ENCODE measurements at places on chromosomes 1 and 21. TPM values are rescaled to one million over a fixed set of nuclear protein-coding genes. Genes with fewer than 3 reads are reported as not detected.

DNA sequence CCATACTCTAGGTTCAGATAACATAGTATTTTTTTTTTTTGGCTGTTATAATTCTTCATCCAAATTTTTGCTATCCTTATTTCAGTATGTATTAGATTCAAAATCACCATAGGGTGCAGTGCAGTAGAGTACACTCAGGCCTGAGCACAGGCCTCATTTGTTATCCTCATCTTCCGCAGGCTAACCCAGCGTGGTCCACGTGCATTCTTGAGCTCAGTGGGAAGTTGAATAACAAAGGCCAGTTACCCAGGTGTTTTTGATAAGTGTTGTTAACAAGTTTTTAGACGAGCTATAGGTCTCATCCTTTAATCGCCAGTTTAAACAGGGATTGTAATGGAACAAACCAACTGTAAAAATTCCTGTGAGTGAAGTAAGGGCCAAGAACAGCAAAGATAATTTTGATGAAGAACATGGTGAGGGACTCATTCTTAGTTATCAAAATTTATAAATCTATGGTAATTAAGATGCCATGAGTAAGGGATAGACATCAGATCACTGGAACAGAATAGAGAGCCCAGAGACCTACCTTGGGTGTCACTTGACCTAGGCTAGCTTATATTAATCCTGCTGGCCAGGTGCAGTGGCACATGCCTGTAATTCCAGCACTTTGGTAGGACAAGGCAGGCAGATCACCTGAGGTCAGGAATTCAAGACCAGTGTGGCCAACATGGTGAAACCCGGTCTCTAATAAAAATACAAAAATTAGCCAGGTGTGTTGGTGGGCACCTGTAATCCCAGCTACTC, 22.0 kb downstream of the FLVCR1 start:
- DNase-seq, result no peak

LCE2B gene
- polyA plus RNA-seq, result not detected

DNA sequence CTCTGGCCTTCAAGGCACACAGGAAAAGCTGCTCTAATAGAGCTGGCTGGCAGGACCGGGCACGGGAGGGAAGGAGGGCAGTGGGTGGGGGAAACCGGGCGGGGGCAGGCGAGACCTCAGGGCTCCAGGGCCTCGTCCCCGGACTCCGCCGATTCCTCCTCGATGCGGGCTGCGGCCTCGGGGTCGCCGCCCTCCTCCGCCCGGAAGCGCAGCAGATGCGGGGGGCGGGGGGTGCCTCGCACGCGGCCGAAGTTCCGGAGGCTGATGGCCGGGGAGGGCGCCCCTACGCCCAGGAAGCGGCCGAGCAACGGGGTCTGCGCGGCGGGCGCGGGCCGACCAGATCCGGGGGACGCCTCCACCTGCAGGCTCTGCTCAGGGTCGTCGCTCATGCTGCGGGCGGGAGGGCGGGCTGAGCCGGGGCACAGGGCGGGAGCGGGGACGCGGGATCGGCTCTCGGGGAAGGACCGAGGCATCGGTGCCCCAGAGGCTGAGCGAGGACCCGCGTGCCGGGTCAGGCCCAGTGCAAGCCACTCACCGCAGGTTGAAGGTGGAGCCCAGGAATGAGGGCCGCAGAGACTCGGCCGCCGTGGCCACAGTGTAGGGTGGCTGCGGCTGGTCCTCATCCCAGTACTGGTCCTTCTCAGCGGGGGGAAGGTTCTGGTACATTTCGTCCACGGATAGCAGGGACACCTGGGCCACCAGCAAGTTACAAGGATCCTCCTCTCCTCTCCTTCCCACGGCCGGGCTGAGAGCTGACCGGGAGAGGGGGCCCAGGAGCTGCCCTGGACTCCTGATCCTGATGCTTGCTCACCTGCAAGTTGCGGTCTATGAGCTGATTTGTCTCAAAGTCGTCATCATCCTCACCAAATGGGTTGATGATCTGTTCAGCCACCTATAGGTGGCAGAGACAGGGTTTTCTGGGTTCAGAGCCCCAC, 3.6 kb downstream of the BEST4 start:
- no peak for DNase-seq

GRCh38 chr1:53957194-53957818, 11.2 kb downstream of the LRRC42 start:
- no peak for DNase-seq

DNA sequence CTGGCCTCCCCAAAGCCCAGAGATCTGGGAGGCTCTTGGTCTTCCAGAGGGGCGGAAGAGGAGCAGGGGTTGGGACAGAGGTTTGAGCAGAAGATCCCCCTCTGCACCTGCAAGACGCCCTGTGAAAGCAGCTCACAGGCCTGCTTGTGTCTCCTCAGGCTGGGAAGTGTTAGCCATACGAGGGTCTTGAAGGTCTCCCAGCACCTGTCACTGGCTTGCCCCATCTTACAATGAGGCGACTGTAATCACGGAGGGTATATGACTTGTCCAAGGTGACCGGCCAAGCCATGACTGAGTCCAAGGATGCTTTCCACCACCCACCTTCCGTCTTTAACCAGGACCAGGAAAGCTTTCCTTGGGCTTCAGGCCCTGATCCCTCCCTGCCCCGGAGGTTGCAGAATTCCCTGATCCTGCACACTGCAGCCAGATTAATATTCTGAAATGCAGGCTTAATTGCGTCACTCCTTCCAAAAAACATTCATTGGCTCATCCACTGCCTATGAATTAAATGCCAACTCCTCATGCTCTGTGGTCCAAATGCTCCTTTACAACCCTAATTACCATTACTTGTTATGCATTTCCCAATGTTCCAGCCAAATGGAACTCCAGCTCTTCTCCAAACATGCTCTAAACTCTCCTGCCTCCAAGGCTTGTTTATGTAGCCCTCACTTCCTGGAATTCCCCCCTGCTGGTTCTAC, 64.0 kb downstream of the DDX20 start:
- DNase-seq, result no peak

GRCh38 chr1:29767769-29768425, 531.6 kb downstream of the PTPRU start:
- DNase-seq, result no peak

CFHR4 gene
- 0.09 TPM for polyA plus RNA-seq

TMEM50B gene
- 96.0 TPM for polyA plus RNA-seq

DNA sequence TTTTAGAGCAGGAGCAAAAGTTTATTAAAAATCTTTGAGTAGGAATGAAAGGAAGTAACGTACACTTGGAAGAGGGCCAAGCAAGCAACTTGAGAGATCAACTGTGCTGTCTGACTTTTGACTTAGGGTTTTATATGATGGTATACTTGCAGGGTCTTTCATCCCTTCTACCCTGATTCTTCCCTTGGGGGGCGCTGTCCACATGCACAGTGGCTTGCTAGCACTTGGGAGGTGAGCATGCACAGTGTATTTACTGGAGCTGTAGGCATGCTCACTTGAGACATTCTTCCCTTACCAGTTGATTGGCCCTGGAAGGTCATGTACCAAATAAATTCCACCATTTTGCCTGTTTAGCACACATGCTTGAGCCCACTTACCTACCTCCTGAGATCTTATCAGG, 1001.3 kb upstream of the ADGRL2 start:
- DNase-seq, result no peak

MPZL1 gene
- 128 TPM for polyA plus RNA-seq

DNA sequence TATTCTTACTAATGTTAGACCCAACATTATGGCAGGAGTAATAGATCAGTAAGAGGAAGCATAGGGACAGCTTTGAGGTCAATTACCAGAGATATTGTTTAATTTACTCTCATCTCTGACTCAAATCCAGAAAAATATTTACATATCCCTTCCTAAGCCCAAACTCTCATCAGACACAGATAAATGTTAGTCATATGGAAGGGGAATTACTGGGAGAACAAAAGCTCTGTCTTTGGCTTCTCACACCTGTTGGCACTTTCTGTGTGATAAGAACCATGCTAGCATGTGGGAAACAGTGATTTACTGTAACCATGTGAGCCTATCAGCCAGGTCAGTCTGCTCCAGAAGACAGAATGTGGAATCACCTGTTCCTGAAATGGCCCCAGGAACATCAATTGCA, 72.4 kb downstream of the DUSP10 start:
- no peak for DNase-seq

DNA sequence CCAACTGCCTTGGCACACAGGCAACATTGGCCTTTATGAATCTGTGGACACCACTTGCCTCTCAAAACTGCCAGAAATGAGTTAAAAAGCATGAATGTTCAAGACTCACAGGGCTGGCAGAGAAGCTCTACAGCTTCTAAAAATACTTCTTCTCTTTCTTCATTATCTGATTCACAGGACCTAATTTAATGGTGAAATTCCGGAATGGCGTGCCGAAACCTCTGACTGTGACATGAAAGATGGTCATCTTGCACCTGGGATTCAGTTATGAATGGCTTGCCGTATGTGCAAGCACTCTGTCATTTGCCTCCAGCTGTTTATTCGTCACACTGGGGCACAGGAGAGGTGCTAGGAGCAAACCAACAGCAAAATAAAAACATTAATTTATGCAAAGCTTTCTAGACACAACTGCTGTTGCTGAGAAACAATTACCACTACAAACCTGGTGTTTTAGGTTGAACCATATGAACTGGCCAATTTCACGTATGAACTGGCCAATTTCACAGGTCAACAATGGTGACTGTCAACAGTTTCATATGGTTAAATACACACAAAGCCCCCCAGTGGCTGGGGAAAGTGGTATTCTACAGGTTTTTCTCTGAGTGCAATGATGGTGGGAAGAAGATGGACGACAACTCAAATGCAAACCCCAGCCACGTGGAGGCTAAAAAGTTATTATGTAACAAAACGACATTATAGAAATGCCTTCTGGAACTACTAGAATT, 648.3 kb downstream of the KIF26B start:
- no peak for DNase-seq
